Mucosa of gallbladder (tissue), 1 donor: ENCODE measurements at places on chromosomes 5 and 9. TPM values are rescaled to one million over a fixed set of nuclear protein-coding genes. Genes with fewer than 3 reads are reported as not detected.
A peak's percentile ranks its signal among the peaks of the same experiment; 100 is the strongest.

DNA sequence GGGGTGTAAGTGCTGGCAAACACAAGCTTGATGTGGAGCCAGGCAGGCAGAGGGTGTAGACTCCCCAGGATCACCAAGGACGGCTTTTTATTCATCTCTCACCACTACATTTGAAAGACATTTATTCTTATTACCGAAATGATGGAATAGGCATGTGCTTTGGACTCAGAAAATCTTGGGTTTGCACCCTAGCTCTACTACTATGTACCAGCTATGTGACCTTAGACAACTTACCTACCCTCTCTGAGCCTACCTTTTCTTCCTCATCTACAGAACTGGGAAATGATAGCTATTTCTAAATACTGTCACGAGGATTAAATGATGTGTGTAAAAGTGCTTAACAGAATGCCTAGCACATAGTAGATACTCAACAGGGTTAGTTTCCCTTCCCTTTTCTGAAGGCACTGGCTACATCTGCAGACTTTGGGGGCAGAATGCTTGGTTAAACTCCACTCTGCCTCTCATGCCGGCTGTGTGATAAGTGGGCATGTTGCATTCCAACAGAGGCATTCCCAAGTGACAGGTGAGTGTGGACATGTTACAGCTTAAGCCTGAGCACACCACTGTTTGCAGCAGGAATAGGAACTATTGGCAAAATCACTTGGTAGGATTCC lies 94.8 kb downstream of the SLC1A3 start:
- no peak for DNase-seq

GRXCR2 gene
- total RNA-seq = not detected

- DNase-seq = no peak
Observed at GRCh38 chr5:82422751-82423181, 144.6 kb upstream of the RPS23 start.

GRCh38 chr9:129582855-129583254 lies 38.0 kb downstream of the C9orf50 start:
- DNase-seq = no peak

- no peak for DNase-seq
Observed at GRCh38 chr5:176653401-176654385, 6.4 kb downstream of the TSPAN17 start.

GRCh38 chr5:96851312-96852062 lies 24.8 kb upstream of the ERAP2 start:
- no peak for DNase-seq

DNA sequence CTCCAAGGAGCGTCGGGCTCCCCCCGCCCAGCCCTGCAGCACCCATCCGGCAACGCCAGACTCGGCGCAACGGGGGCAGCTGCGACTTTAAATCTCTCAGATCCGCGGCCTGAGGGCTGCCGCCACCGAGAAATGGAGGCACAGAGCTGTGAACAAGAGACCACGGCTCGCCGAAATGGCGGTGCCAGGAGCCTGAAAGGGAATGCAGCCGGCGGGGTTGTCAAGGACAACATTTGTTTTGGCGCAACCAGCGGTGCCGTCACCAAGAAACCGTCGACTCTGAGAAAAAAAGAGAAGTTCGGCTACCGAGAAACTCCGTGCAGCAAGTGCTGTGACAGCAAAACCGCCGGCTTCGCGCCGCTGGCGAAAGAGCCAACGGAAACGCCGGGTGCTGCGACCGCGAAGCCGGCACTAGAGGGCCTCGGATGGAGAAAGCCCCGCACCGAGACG lies 2.1 kb upstream of the ANXA2R start:
- peak; percentile 73 for DNase-seq

C9orf50 gene
- 1.0 TPM for total RNA-seq

DNA sequence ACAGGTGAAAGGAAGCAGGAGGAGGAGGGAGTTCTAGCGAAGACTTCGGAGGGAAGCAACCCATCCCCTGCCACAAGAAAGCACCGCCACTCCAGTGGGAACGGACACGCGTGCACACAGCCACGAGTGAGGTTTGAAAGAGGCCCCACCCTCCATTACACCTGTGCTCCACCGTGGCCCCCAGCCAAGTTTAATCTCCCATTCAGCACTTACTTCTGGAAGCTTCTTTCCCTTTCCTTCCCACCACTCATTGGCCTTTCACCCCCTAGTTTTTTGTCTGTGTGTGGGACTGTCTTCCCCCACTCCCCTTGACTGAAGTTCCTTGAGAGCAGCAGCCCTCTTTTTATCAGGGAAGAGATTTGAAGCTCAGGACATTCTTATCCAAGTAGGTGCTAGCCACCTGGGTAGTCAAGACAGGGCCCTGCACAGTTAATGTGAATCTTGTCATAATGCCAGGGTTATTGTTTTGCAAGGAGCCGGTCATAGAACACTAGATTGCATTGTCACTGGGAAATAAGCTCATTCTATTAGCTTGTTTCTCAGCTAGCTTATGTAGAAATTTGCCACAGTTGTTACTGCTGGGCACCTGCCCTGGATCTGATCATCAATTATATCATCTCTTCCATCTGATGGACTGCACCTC lies 256.0 kb downstream of the DOCK8 start:
- DNase-seq = peak; percentile 15

DNA sequence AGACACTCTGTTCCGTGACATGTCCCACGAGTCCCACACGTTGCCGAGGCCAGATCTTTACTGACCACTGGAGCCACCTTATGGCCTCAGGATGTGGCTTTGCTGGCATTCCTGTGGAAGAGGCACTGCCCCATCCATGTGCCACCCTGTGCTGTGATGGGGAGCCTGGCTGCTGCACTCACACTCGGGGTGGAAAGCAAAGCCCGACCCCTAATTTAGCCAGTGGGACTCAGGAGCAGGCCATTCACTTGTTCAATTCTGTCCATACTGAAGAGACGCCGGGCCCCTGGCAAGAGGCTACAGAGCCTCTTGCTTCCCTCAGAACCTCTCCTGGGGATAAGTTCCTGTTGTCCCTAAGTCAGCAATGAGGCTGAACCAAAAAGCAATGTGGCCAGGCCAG lies 18.6 kb upstream of the CEP72 start:
- DNase-seq = no peak
